ENCODE measurements at places on chromosomes 11 and 22.

DNA sequence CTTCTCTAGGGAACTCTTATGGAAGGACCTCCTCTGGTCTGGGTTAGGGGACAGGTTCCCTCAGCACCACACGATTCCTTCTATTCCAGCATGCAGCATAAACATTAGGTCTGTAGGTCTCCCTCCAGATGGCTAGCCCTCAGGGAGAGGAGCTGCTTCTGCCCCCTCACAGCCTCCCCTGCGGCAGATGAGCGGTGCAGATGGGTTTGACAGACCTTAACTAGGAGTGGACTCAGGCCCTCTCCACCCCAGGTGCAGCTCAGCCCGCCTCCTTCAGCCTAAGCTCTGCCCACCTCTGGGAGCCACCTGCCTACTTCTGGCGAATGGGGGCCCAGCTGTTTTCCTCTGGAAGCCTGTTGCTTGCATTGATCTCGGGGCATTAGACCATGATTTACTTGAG, 55.7 kb upstream of the EIF3D start:
- DNase-seq = no peak

DNA sequence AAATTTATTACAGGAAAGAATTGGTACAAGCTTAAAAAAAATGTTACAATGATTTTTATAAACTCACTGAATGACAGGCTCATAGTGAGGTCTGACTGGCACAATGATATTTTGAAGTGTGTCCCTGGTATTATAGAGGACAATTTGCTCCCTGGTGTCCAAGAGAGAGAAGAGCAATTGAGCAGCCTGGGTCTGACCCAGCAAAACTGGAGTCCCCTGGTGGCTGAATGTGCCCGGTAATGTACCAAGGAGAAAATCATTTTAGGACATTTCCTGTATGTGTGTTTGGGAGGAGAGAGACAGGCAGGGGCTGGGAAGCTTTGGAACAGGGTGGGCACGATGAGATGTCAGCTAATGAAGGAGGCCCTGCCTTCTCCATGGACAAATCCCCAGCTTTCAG, 125.3 kb downstream of the APOL5 start:
- DNase-seq = no peak

DNA sequence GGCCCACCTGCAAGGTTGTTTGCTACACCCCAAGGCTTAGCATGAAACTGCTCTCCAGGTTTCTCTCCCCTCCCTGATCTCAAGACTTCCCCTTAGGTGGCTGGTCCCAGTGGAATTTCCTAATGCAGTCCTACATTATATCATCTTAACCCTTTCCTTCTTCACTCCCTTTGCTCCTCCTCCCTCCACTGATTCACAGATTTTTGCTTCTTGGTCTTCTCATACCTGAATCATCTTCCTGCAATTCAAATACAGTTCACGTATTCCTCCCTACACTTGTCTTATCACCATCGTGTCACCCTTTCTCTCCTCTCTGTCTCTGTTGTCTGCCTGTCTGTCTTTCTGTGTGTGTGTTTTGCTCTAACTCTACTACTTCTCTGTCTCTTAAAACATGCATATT, 17.0 kb downstream of the MMP10 start:
- no peak for DNase-seq

GRCh38 chr11:64181506-64182411, 4.2 kb upstream of the STIP1 start:
- peak; percentile 88 for DNase-seq

DNA sequence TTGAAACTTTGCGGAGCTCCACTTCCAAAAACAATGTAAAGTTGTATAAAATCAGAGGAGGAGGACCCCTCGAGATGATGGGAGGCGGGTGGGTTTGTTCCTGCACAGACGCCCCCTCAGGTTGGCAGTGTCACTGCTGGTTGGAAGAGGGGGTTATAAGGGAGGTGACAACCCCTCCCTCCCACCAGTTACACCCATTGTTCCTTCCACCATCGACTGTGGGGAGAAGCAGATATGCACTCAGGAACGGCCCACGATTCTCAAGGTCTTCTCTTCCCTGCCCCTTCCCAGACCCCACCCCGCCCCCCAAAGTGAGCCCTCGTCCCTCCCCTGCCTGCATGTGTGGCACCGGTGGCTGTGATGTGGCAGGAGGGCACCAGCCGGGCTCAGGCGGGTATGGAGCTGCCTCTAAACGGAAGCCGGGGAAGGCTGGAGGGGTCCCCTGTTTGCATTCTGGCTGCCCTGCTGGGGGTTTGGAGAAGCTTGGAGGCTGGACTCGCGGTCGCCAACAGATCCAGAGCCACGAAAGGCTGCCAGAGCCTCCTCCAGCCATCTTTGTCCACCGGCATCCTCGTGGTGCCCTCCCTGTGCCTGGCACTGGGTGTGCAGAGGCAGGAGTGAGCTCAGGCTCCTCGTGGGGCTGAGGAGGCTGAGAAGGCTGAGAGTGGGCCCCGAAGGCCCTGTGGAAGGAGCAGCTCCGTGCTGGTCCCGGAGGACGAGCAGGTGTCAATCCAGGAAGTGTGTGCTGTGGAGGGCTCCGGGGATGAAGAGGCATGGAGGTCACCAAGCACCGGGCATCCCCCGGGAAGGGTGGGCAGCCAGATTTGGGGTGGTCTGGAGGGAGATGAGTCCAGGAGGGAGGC, 778 bp downstream of the KDELR3 start:
- no peak for DNase-seq
